Heart right ventricle (tissue), 16 donors: ENCODE measurements at places on chromosomes 3 and 15. TPM values are rescaled to one million over a fixed set of nuclear protein-coding genes. Genes with fewer than 3 reads are reported as not detected.

SCG5 gene
- not detected for total RNA-seq

UBA3 gene
- total RNA-seq: 119 TPM

MFAP1 gene
- 19.2 TPM for total RNA-seq

CCDC14 gene
- total RNA-seq: 8.1 TPM

SMAD6 gene
- total RNA-seq: 15.8 TPM

GOLGA8J gene
- total RNA-seq: not detected
